ENCODE measurements at places on chromosomes 3 and 15.

DNA sequence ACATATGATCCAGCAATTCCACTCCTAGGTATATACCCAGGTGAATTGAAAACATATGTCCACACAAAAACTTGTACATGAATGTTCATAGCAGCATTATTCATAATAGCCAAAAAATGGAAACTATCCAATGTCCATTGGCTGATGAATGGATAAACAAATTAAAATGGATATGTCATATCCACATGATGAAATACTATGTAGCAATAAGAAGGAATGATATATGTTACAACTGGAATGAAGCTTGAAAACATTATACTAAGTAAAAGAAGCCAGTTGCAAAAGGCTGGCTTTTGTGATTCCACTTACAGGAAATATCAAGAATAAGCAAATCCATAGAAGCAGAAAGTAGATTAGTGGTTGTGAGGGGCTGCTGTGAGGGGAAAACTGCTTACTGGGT, 33.7 kb downstream of the BNC1 start:
- DNase-seq, result no peak

DNA sequence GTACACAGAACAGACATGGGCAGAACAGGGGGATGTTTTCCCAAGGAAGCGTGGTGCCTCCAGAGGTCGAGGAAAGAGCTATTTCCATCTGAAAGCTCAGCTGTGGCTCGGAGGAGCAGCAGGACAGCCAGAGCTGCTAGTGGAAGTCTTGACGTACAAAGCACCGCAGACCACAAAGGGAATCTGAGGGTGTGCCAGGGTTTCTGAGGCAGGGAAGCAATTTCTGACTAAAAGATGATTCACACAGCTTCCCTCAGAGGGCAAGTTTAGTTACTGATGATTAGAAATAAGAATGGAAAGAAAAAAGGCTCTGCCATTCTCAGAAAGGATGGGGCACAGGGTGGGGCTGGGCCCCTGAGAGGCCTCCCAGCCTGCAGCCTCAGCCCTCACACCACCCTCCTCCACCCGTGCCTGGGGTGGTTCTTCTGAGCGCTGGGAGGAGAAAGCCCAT, 45.8 kb upstream of the SEC13 start:
- no peak for DNase-seq

DNA sequence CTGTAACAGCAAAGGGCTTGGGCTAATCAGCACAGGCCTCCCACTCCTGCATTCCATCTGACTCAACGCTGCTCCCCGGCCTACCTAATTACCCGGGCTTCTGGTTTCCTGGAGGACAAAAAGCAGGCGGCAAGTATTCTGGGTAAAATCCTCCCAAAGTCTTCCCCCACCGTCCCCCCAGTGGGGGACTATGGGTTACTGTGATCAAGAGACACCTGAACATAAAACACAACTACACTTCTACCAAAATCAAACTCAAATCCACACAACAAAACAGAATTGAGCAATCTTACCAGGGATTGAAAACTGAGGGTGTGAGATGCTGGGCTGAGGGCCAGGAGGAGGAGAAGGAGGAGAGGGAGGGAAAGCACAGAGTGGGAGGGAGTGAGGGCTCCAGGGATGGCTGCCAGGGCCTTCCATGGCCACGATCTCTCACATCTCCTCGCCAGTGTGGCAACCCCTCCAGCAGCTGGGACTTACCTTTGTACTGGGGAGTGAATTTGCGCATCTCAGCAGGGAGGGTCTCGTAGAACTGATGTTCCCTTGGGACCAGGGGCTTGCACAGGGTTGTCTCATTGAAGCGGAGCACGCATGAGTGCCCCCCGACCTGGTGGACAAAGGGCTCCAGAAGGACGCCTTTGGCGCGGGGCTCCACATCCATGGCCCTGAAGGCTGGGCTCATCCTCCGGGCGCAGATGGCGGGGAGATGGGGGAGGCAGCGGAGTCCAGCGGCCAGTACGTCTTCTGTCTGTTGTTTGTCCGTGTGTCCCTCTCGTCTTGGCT, 9.1 kb upstream of the NCKIPSD start:
- peak; percentile 79 for DNase-seq

- no peak for DNase-seq
Observed at GRCh38 chr3:14852058-14852594, 33.4 kb downstream of the FGD5 start.

DNA sequence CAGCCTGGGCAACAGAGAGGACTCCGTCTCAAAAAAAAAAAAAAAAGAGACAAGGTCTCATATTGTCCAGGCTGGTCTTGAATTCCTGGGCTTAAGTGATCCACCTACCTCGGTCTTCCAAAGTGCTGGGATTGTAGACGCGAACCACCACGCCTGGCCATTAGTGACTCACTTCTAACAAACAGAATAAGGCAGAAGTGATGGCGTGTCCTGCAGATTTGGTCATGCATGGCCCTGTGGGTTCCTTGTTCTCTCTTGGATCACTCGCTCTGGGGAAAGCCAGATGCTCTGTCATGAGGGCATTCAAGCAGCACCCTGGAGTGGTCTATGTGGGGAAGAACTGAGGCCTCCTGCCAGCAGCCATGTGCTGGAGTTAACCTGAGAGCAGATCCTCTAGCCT, 27.4 kb upstream of the TJP1 start:
- DNase-seq, result no peak

DNA sequence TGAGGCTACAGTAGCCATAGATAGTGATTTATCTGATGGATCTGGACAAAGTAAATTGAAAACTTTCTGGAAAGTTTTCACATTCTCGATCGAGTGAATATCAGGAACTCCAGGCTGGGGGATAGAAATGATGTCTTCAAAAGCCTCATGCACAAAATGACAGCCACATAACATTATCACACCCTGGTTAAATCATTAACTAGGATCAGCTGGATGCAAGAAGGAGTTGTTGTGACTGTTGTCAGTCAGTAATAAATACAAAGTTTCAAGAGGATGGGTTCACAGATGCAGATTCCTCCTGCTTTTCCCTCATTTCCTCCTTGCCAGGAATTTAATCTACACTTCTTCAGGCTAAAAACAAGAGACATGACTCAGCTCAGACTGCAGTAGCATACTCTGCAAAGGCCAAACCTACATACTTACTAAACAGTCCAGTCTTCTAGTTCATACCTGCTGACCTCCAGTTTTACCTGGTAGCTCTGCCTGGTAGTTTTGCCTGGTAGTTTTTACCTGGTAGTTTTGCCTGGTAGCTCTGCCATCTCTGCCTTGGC, 40.9 kb downstream of the C2CD4A start:
- DNase-seq, result no peak
